ENCODE measurements at places on chromosomes 6 and 20.

GRCh38 chr20:48336597-48336996 is 491.2 kb downstream of the PREX1 start:
- no peak for DNase-seq

DNA sequence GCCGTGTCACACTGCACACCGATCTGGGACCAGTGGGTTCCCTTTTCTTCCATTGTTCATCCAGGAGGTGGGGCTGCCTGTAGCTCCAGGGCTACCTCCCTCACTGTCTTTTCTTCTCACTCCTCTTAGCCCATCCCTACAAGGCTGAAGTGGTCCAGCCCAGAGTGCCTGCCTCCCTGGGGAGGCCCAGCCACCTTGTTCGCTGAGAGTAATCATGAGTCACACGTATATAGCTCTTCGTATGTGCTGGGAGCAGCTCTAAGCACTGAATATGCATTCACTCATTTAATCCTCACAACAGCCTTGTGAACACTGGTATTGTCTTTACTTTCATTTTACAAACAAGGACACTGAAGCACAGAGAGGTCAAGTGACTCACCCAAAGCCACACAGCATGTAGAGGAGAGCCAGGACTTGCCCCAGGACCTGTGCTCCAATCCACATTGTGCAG is 14.7 kb upstream of the CCDC167 start:
- DNase-seq = no peak

GRCh38 chr20:62215020-62215990 is 4.8 kb downstream of the HRH3 start:
- no peak for DNase-seq

DNA sequence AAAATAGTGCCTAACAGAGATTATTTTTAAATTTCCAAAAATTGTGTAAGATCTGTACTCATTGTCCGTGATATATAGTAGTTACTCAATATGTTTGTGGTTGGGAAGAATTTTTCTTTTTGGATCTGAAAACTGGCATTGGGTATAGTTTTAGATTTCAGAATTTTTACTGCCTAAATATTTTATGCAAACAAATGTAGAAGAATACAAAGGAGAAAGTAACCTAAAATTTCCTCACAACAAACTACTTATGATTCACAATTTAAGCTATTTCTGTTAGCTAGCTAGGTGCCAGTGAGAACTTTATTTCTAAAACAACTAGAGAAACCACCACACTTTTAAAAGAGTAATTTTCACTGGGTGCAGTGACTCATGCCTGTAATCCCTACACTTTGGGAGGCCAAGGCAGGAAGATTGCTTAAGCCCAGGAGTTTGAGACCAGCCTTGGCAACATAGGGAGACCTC is 38.8 kb downstream of the SESN1 start:
- no peak for DNase-seq

- DNase-seq = peak; percentile 75
These were observed 520 bp downstream of the SLC24A3 start for GRCh38 chr20:19212821-19213502.

GRCh38 chr6:12068899-12069557 is 56.9 kb downstream of the HIVEP1 start:
- DNase-seq = no peak

DNA sequence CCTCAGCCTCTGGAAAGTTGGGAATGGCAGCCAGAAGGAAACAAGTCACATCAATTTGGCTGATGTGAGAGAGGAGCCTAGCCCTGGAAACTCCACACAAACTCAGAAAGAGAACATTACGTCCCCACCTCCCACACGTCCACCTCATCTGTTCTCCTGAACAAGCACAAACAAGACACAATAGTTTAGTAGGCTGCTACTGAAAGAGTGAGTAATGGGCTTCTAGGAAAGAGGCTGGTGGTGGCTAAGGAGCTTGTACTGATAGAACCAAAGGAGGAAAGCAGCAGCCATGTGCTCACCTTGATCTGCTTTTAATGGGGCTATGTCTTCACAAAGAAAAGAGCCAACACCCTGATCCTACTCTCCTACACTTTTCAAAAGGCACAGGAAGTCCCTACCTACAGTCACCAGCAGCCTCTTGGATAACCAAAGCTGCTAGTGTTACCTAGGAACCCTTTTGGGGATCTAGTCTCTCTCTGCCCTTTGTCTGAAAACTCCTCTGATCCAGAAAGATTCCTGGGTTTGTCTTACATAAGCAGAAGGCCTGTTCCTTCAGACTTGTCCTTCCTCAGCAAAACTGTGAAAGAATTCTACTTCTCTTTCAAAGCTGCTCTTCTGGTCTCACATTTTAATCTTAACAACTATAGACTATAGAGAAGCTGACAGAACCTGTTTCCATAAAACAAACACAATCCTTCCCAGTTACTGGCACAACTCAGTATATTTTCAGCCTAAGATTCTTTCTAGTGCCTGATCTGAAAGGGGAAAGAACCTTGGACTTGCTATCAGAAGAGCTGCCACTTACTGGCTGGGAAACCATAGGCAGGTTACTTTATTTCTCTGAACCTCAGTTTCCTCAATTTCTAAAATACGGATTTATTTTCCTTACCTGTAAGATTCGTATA is 3.1 kb downstream of the PLAGL2 start:
- DNase-seq = no peak

DNA sequence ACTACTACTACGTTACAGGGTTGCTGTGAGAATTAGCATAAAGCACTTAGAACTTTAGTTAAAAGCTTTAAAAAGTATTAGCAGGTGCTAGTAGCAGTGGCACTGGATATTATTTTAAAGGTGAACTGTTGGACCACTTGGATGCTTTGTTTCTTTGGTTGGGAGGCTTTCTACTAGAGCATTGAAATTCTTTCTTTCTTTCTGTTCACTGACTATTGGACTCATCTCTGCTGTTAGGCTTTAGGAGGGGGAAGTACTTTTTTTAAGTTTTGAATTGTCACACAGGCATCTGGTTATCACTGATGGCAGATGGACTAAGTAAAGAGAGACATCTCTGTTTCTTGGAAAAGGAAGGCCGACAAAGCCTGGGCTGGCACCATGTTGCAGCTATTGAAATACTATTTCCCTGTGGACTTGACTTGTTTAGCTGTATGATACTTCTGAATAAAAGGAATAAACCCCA is 4.8 kb downstream of the TBPL1 start:
- no peak for DNase-seq

GRCh38 chr6:38118791-38119365 is 299.4 kb downstream of the ZFAND3 start:
- no peak for DNase-seq

DNA sequence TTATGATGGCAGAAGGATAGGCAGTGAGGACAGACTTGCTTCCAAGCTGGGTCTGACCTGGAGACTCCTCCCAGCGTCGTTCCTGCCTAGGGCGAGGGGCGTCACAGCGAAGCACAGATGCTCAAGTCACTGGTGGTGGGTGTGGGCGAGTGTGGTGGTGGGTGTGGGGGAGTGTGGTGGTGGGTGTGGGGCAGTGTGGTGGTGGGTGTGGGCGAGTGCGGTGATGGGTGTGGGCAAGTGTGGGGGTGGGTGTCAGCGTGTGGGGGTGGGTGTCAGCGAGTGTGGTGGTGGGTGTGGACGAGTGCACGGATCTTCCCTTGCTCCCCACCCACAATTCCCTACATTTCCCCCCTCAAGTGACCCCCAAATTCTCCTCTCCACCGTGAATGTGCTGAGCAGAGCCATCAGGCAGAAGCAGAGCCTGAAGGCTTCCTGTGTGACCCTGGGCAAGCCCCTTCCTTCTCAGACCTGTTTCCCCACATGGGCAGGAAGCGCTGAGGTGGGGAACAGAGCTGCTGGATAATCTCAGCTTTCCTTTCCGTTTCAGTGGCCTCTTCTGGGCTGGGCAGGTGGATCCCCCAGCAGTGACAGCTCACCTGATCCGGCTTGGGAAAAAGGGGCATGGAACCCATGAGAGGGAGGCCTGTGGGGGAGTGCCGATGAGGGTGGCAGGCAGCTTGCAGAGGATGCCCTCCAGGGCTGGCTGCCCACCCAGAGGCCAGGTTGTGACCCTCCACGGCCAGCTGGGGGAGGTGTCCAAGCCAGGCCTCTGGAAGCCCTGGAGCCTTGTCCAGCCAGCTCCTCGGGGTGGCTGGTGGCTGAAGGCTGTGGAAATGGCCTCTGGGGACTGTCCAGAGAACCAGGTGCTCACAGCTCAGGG is 42.9 kb downstream of the RSPO4 start:
- no peak for DNase-seq

DNA sequence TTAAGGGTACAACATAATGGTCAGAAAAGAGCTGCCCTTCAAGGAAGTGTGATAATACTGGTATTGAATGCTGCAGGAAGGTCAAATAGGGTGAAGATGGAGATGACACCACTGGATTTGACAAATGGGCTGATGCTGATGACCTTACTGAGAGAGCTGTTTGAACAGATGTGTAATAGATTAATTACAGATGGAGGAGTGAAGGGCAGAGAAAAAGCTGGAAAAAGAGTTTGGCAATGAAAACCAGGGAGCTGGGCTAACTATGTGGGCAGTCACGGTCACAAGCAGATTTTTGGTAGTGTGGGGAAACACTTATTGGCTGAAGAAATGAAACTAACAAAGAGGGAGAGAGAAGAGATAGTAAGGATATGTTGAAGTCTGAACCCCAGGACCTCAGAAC is 83.6 kb upstream of the ENPP5 start:
- DNase-seq = no peak

GRCh38 chr6:53643481-53643965 is 22.0 kb downstream of the KLHL31 start:
- no peak for DNase-seq

- no peak for DNase-seq
These were observed 13.6 kb upstream of the SLCO4A1 start for GRCh38 chr20:62628691-62629090.

- DNase-seq = no peak
These were observed 5.8 kb upstream of the KCNG1 start for GRCh38 chr20:51028616-51029212.

- no peak for DNase-seq
These were observed 15.5 kb downstream of the RIPOR3 start for GRCh38 chr20:50675671-50676376.

GRCh38 chr6:19083801-19084200 is 696.7 kb downstream of the RNF144B start:
- no peak for DNase-seq

DNA sequence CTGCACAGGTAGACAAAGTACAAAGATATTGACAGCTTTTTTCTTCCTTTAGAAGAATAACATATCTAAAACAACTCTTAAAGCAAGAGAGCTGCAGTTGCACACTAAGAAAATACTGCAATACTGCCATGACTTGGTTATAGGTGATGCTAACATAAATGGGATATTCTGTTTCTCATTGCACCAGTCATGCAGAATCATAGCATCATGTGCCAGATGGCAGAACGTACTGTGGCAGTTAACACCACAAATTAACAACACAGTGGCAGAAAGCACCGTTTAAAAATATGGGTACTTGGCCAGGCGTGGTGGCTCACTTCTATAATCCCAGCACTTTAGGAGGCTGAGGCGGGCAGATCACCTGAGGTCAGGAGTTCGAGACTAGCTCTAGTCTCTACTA is 7.4 kb downstream of the ASXL1 start:
- DNase-seq = no peak

- peak; percentile 58 for DNase-seq
These were observed 39.6 kb downstream of the ESR1 start for GRCh38 chr6:151847064-151847463.

- no peak for DNase-seq
These were observed 13.3 kb downstream of the ANKRD60 start for GRCh38 chr20:58215116-58215515.

GRCh38 chr6:34332251-34333198 is 59.9 kb downstream of the NUDT3 start:
- no peak for DNase-seq

GRCh38 chr6:110646419-110646698 is 168.9 kb downstream of the CDK19 start:
- DNase-seq = peak; percentile 51

GRCh38 chr6:100946711-100947110 is 65.6 kb upstream of the ASCC3 start:
- no peak for DNase-seq

DNA sequence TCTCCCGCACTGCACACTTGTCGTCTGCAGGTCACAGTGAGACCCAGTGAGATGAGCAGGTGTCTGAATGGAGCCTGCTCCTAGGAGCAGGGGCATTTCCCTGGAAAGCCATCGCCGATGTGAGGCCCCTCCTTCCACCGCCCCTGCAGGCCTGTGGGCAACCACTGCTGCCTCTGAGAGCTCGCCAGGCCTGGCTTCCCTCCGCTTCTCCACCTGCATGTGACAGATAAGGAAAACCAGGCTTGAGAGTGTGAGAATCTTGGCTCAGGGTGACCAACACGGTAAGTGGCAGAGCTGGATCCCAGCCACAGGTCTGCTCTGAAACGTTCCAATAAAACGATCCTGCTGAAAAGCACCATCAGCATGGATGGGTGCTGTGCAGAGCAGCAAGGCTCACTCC is 332.8 kb downstream of the CDH4 start:
- DNase-seq = no peak

DNA sequence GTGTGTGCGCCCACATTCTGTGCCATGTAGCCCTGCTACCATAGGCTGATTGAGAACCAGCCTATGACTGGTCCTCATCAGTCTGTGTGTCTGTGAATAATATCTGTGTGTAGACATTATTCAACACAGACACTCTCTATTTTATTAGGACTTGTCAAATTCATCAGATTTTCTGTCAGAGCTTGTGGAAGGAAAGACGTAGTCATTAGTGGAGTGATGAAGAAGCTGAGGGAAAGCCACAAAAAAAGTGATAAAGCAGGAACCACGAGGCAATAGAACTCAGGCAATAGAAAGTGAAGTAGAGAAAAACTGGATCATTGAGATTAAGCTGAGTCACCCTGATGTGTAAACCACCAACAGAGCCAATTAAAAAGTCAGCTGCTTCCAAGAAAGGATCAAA is 122.2 kb upstream of the MARCKS start:
- DNase-seq = no peak

GRCh38 chr6:72675396-72675795 is 53.5 kb downstream of the KCNQ5 start:
- no peak for DNase-seq
